ENCODE measurements at places on chromosomes 3 and 15. TPM values are rescaled to one million over a fixed set of nuclear protein-coding genes. Genes with fewer than 3 reads are reported as not detected.

ALDH1A3 gene
- 1.7 TPM for polyA plus RNA-seq

IQCH gene
- polyA plus RNA-seq, result 1.1 TPM

CEMIP gene
- 0.19 TPM for polyA plus RNA-seq

GSK3B gene
- 10.5 TPM for polyA plus RNA-seq

TMEM108 gene
- polyA plus RNA-seq, result 0.10 TPM

UBE2Q2 gene
- polyA plus RNA-seq, result 4.0 TPM

CRYBG3 gene
- 1.1 TPM for polyA plus RNA-seq

CMTM8 gene
- 44.6 TPM for polyA plus RNA-seq
